ENCODE measurements at places on chromosomes 1 and 21. TPM values are rescaled to one million over a fixed set of nuclear protein-coding genes. Genes with fewer than 3 reads are reported as not detected.

Gene RPTN
- total RNA-seq, result not detected

Gene SLAMF1
- total RNA-seq, result not detected

Gene PROK1
- not detected for total RNA-seq

Gene CBS
- total RNA-seq, result 51.4 TPM

Gene EDN2
- total RNA-seq, result not detected

Gene PDC
- total RNA-seq, result not detected

Gene GPA33
- total RNA-seq, result not detected

Gene ASTN1
- 59.1 TPM for total RNA-seq

Gene LAD1
- not detected for total RNA-seq

Gene PTBP2
- 365 TPM for total RNA-seq

Gene NDUFS5
- 337 TPM for total RNA-seq

Gene NDUFS2
- total RNA-seq, result 143 TPM

Gene PCP4
- 6.1 TPM for total RNA-seq

Gene PGBD5
- total RNA-seq, result 15.9 TPM

Gene FCRLA
- total RNA-seq, result not detected

Gene KRTAP10-7
- total RNA-seq, result not detected

Gene UTS2
- total RNA-seq, result not detected

Gene RPRD2
- 15.5 TPM for total RNA-seq

Gene TGFB2
- 19.6 TPM for total RNA-seq

Gene CYP4Z1
- total RNA-seq, result 0.41 TPM

Gene ADAM30
- not detected for total RNA-seq

Gene TTC24
- not detected for total RNA-seq

Gene SPRR2A
- not detected for total RNA-seq

Gene C1orf167
- not detected for total RNA-seq

Gene TRIM58
- total RNA-seq, result 3.3 TPM

Gene TEX38
- not detected for total RNA-seq

Gene ABCA4
- 0.82 TPM for total RNA-seq

Gene ZNF683
- total RNA-seq, result not detected

Gene WNT2B
- 2.0 TPM for total RNA-seq

Gene PGM1
- total RNA-seq, result 17.9 TPM

Gene SIM2
- not detected for total RNA-seq
